ENCODE measurements at places on chromosomes 4 and X.

- no peak for DNase-seq
Observed at GRCh38 chr4:109996526-109996925, 83.8 kb downstream of the EGF start.

- DNase-seq, result no peak
Observed at GRCh38 chrX:46713672-46714490, 45.0 kb downstream of the SLC9A7 start.

- DNase-seq, result no peak
Observed at GRCh38 chr4:6369924-6370645, 100.4 kb downstream of the WFS1 start.

DNA sequence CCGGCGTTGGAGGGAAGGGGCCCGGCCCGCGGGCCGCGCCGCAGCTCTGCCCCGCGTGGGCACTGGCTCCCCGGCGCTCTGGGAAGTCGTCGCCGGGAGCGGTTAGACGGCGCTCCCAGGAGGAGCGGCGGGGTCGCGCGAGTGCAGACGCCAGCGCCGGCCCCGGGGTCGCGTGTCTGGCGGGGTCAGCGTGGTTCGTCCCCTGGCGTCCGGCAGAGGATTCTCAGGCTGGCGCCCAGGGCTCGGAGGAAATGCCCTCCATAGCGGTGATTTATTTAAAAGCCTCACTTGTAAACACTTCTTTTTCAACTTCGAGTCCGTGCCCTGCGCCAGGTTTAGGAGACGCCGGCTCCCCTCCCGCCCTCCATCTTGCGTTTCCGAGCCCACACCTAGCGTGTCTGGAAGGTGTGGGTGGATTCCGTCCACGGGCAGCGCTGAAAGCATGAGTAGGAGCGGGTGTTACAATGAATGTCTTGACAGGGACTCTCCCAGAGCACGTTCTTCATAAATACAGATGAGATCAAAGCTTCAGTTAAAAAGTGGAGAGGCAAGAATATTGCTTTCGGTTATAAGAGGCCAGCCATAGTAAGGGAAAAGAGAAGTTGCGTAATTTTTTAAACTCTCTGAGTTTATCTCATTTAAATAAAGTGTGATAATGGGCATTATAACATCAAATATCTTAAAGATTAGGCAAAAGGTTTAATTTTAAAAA lies 692 bp downstream of the FAM241A start:
- peak; percentile 71 for DNase-seq

Data from HT-29 (cell line).